Pons (tissue), 1 donor: ENCODE measurements at places on chromosomes 12 and 14.
A peak's percentile ranks its signal among the peaks of the same experiment; 100 is the strongest.

GRCh38 chr12:1811281-1811947 lies 9.0 kb upstream of the LRTM2 start:
- DNase-seq, result no peak

DNA sequence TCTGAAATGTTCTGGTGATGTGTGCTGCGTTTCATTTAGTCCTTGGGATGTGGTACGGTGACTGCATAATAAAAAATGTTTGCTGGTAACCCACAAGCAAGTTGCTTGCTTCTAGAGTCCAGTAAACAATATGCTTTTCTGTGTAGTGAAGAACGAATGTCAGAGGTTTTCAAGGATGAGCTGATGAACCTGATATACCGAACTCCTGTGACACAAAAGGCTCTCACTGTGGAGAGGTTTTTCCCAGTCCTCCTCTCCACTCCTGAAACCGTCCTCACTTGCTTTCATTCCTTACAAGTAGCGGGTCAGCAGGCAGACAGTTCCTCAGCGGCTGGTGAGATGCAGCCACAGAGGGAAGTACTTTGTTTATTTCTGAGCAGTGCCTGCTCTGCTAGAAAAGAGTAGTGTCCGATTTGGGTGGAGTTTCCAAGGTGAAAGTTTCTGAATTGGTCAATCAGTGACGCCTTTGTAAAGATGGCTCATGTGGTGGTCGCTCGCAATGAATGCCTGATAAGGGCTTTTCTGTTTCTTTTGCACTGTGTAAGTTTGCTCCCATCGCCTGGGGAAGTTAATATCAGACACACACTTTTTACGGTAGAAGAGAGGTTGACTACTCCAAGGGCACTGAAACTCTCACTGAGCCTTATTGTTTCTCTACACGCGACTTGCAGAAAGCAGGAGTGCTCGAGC lies 3.0 kb downstream of the ETV6 start:
- peak; percentile 78 for DNase-seq

DNA sequence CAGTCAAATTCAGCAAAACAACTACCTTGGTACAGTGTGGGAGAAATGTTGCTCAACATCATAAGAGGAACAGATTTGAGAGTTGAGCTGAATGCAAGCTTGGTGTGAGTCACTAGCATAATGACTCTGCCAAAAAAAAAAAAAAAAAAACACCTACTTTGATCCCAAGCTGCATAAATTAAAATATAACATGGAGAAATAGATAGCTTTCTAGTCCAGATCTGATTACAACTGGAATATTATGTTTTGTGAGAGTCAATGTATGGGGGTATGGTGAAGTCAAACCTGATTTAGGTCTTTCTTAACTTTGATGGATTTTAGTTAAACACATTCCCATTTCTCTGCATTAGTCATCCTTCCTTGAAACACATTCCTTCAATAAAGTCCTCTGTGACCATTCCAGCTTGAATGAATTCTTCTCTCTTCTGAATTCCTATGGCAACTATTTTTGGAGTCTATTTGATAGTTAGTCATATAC lies 188.1 kb downstream of the SLC5A8 start:
- no peak for DNase-seq

DNA sequence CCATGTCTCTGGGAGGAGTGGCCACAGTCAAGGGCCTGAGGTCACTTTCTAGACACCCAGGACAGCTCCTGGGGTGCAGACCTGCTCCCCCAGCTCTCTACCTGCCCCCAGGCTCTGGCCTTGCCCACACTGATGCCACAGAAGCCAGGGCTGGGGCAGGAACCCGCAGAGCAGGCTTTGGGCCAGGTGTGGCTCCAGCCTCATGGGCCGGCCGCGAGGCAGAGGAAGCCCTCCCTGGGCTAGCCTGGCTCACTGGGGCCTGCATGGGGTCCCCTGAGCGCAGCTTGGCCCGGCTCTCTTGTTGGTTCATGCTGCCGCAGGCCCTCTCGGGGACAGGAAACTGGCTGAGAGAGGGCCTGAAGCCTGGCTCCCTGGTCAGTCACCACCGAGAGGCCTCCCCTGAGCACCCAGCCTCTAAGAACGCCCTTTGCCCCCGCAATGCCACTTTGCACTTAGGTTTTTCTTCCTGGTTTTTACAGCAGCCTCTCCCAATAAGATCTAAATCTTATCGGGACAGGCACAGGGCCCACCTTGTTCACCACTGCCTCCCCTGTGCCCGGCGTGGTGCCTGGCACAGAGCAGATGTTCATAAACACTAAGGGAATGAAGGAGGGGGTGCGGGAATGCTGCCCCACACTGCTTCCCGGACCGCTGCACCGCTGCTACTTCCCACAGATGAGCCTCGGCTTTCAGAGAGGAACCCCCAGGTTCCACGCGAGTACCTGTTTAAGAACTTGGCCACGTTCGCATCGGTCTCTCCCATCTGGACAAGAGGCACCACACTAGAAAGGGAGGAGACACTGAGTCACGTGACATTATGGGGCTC lies 14.7 kb downstream of the MMAB start:
- no peak for DNase-seq

DNA sequence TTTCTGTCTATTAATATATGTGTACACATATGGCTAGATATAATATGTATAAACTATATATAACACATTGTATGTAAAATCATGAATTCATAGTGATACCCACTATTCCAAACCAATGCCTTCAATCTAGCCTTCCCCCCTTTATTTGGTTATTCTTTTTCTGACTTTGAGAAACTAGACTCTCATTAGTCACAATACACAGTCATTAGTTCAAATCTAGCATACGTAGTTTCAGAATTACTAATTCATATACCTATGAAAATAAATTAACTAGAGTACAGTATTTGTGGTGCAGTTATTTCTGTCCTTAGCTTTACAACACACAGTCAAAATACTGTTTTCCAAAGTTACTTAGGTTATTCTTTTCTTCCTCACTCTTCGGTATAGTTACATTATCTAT lies 268.2 kb downstream of the DPF3 start:
- no peak for DNase-seq

DNA sequence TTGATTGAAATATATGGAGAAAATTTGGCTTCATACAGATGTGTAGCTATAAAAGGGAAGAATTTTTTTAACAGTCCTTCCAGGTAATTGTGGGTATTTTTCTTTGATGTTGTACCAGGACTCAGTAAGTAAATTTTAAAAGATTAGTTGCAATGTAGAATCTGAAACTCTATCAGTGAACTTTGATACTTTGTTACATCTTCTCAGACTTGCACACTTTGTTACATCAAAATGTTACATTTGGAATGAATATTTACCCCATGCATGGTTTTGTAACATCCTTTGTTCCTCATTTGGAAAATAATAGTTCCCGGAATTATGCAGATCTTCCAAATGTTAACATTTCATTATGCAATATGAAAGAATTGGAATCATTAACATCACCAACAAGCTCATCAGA lies 13.8 kb downstream of the MTHFD1 start:
- no peak for DNase-seq

DNA sequence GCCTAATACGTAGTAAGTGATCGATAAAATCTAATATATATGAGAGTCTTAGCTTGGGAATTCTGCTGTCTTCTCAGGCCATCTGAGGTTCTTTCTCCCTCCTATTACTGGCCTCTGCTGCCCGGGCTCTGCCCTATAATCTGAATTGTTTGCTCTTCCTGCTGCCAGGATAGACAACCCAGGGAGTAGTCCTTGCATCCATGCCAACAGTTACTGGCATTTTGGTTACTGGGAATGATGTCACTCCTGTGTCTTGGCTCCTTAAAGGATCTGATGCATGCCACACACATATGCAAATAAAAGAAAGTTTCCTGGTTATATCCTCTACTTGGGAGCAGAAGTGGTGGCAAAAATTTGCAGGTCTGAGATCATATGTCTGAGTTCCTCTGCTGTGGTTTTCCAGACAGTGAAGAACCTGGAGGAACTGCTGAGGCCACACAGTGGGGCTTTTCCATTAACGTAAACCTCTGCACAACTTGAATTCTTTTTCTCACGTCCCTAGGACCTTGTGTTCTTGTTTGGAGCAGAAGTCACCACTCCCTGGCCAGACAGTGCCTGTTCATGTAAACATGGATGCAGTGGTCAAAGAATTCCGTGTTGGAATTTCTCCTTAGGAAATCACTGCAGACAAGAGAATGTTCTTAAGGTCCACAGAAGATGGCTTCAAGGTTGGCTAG lies 320.6 kb upstream of the TBX3 start:
- DNase-seq, result no peak

GRCh38 chr14:79186523-79186922 lies 1016.4 kb downstream of the NRXN3 start:
- no peak for DNase-seq

DNA sequence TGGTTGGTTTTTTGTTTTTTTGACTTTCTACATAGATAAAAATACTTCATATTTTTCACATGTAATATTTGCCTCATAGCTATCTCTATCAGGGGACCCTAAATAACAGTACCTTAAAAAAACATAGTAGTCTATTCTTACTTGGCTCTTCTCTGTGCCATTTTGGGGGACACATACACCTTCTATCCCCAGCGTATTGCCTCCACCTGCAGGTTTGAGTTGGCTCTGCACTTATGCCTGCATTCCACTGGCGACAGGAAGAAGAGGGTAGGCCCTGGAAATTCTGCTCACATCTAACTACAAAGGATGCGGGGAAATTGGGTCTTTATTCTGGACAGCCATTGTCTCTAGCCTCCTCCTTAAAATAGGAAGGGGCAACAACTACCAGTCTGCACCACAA lies 13.8 kb upstream of the IFI27L2 start:
- DNase-seq, result no peak

DNA sequence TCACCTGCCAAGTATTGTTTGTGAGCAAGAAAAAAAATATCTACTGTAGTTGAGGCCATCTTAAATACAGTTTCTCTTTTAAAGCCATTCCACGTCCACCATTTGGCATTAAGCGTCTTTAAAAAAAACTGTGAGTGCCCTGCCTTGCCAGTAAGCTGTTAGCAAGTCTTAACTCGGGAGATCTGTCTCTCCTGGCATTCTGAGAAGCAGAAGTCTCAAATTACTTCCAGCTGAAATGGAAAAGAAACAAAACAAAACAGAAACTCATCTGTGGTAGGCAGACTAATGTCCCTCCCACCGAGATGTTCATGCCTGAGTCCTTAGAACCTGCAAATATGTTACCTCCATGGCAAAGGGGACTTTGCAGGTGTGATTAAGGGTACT lies 126.2 kb downstream of the CRADD start:
- DNase-seq, result no peak

- DNase-seq, result no peak
These were observed 26.8 kb upstream of the PEX5 start for GRCh38 chr12:7162691-7163114.

DNA sequence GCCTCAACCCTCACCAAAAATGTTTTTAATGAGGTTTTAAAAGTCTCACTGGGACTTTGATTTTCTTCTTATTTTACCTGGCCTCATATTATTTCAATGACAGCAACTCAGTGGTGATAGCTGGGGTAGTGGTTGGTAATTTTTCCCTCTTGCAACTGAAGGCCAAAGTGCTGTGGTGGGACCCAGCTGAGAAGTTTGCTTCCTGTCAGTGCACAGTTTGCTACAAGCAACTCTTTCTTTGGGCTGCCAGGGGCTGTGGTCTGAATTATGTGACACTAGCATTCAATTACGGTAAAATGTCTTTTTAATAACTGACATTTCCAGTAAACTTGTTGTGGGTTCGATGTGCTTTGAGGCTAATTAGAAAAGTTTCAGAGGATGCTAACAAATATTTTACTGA lies 65.3 kb downstream of the IFNG start:
- no peak for DNase-seq

GRCh38 chr12:6450869-6451347 lies 934 bp upstream of the TAPBPL start:
- DNase-seq, result peak; percentile 46

DNA sequence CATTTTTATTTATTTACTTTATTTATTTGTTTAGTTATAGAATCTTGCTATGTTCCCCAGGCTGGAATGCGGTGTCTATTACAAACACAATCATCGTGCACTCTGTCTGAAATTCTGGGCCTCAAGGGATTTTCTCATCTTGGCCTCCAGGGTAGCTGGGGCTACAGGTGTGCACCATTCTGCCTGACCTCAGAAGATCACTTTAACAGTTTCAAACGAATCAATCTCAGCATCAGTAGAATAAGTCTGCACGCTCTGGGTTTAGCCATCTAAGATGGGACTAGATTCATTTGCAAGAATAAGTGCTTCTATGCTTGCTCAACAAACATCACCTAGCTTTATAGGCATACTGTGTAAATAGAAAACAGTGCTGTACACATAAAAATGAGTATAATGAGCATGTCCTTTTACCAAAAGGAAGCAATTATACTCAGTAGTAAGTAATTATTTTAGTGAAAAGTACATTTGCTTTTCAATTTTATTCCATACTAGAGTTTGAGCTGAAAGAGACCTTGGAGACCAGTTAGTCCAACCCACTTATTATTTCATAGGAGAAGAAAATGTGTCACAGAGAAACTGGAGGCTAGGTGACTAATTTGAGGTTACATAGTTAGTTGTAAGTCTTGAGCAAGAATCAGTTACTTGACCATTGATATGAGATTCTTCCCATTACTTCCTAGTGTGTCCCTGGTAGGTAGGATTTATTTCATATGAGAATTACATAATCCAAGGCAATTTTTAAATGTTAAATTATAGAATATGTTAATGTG lies 456.5 kb upstream of the LMO3 start:
- no peak for DNase-seq

DNA sequence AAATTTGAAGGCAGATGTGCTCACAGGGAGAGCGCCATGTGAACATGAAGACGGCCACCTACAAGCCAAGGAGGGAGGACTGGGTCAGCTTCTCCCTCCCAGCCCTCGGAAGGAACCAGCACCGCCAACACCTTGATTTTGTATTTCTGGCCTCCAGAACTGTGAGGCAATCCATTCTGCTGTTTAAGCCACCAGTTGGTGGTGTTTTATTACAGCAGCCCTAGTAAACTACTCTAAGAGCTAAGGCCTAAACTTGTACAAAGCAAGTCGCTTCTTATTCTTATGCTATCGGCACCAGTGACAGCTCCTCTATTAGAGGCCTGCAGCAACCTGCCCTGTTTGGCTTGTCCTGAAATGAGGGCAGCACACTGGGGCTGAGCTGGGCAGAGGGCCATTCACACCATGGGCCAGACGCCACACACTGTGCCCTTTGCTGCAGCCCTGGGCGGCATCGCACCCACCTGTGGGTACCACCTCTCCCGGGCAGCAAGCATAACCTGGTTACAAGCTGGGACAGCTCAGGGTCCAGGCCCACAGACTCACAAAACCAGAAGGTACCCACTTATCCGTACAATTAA lies 62.7 kb downstream of the NOS1 start:
- DNase-seq, result no peak

- no peak for DNase-seq
These were observed 67.3 kb upstream of the USP15 start for GRCh38 chr12:62192903-62193250.
